Frontal cortex (tissue), 4 donors: ENCODE measurements at places on chromosomes 2 and 18.

- DNase-seq, result no peak
Measured at GRCh38 chr18:11570769-11571412, 38.5 kb upstream of the SLC35G4 start.

GRCh38 chr2:83650898-83651297, 808.2 kb downstream of the SUCLG1 start:
- DNase-seq, result no peak

DNA sequence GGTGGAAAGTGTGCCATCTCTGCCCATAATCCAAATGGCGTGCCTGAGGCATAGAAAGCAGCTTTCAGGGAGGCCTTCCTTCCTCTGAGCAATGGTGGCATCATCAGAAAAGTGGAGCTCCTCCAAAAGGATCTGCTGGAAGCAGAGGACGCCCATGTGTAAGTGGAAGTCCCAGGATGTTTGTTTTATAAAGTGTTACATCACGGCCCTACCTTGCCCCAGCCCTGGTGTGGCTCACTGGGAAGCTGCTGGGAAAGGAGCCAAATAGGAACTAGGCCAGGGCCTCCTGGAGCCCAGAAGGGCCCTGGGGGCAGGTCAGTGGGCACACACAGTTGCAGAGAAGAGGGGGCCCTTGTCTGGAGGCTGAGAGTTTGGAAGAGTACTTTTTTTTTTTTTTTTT, 4.2 kb upstream of the ODC1 start:
- no peak for DNase-seq

GRCh38 chr2:217740178-217740577, 262.6 kb downstream of the TNS1 start:
- no peak for DNase-seq

DNA sequence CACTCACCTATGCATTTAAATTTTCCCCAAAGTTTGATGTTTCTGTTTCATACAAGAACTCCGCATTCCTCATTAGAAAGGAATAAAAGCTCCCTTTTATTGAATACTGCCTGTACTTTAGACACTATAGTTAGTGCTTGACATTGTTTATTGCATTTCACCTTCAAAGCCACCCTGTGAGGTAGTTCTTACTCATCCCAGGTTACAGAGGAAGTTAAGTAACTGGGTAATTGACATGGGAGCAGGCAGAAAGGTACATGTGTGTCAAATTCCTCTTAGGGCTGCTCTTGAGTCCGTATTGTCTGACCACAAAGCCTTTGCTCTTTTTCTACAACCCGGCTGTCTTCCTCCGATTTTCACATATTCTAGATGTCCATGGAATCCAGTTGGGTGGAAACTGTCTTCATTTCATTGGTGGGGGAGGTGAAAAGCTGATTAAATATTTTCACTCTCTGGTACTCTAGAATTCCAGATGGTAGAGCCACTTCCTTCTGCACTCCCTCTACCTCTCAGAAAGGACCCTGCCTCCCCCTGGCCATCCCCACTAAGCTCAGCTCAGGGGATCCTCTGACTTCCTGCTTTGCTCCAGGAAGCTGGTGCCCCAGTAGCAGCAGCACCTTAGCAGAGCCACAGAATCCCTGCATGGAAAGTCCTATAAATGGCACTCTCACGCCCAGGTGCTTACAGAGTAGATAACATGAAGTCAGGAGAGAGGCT, 319.2 kb downstream of the LRATD1 start:
- no peak for DNase-seq

GRCh38 chr2:27492557-27492956, 2.4 kb downstream of the FNDC4 start:
- no peak for DNase-seq

DNA sequence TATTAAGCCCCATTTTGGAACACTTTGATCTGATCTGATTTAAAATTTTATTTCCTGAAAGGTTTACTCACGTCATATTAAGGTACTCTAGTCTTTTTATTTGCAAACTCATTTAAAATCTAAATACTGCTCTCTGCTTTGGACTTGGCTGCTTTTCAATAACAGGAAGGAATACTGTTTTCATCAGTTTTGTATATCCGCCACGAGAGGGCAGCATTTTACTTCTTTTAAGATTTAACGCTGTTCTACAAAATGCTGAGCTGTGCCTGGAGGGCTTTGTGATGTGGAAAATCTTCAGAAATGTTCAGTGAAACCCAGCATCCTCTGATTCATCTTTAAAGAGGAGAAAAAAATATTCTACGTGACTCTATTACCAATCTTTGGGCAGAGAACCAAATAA, 37.5 kb upstream of the SLC38A11 start:
- DNase-seq, result peak; percentile 12

DNA sequence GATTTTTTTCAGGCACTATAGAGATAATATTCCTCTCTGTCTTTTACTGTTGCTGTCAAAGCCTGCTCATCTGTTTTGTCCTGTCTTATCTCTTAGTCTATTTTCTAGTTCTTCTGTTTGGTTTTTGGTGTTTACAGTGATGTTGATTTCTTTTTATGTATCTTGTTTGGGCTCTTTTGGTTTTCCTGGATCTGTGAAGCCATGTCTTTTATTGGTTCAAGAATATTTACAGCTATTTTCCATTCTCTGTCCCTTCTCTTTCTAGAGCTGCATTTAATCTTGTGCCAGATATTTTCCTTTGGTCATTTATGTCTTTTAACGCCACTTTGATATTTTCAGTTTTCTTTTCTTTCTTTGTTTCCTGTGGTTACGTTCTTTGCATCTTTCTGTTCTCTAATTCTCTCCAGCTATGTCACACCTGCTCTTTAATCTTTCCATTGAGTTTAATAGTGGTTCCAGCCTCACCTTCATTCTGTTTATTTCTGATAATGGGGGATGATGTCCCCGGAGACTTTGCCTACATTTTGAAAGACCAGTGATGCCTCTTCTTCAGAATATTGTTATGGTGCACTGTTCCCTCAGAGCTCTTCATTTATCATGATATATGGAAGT, 32.0 kb downstream of the SMCHD1 start:
- DNase-seq, result no peak

GRCh38 chr18:9117980-9118841, 15.7 kb downstream of the NDUFV2 start:
- no peak for DNase-seq

- no peak for DNase-seq
Measured at GRCh38 chr2:179917272-179917671, 55.9 kb upstream of the ZNF385B start.

DNA sequence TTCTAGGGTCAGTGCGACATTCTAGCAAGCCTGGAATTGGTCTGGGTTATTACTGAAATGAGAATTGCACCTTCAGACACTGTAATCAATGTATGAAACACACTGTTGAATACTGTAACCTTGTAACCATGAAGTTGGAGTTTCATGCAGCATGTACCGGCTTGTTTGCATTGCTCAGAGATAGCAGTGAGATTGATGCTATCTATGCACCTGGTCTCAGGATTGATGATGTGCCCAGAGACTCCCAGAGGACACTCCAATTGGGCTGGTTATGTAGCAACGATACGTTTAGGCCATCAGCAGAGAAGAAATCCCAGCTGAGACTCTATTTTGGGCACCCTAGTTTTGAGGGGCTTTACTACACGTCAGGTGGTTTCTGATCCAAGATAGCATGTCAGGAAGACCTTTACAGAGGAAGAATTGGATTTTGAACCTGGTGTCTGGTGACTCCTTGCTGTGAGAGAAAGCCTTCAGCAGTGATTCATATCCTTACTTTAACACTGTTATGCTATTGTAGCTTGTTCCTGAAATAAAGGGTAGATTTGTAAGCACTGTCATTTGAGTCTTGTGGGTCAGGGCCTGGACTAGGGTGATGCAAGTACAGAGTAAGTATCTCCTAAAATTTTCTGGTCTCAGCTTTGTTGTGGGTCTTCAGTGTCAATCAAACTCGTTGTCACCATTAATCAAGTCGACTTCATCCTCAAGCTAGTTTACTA, 305.1 kb upstream of the GULP1 start:
- DNase-seq, result no peak

DNA sequence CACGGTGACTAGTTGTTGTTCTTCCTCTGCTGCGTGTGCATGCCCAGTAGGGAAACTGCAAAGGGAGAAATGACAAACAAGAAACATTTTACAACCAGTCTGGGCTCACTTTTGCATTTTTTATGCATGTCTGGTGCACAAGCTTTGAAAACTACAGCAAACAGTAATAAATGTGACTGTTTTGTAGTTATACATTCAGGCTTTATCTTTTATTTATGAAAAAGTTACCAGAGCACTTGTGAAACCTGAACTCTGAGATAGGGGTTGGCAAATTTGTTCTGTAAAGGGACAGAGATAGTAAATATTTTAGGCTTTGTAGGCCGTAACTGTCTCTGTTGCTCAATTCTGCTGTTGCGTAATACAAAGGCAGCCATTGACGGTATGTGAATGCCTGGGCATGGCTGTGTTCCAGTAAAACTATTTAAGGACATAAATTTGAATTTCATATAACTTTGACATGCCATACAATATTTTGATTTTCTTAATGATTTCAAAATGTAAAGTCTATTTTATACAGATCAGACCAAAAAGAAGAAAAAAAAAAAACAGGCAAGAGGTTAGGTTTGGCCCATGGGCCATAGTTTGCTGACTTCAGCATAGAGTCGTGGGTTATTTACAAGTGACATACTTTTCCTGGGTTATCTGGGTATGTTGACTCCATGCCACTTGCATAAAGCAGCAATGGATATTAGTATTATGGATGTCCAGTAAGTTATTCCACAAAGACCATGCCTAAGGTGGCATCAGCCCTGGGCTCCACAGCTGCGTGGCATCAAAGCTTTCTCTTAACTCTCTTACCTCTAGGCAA, 53.6 kb upstream of the EML6 start:
- DNase-seq, result no peak

DNA sequence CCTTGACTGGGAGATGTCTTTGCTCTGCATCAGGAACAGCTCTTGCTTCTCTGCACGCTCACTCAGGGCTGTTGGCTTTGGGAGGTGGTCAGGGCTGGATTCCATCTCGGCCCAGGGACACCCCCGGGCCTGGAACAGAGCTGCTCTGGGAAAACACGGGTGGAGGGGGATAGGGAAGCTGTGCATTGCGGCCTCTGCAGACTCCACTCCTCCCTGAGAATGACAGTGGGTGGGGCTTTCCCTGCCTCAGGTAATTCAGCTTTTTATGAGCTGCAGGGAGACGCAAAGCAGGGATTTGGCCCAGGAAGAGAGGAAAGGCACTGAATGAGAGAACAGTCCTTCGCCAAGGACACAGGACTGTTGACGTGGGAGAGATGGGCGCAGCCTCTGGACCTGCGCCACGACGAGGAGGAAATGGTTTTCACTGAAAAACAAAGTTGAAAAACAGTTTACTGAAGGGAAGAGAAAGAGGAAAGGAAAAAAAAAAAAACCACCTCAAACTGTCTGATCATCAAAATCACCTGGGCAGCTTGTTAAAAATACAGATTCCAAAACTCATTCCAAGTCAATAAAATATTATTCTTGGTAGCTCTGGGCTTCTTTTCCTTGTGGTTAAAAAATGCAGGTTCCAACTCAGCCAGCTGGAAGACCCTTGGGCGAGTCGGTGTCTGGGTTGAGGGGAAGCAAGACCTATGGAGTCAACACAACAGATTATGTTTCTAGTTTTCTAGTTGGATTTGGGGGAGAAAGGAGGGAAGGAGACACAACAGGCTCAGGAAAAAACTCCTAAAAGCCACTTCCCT, 194.0 kb downstream of the ZFP36L2 start:
- no peak for DNase-seq

DNA sequence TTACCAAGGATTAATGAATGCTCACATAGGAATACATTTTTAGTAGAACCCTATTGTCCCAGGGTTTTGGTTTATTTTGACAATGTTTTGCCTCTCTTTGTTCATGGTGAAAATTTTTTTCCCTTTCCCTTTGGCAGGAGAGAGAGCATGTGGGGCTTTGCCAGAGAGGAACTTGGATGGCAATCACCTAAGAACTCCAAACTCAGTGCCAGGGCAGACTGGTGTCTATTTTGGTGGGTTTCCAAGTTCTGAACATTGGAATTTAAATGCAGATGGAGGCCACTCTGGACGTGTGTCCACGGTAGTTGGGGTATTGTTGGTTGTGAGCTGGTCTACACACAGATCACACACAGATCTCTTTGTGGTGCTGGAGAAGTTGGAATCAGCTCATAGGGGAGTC, 2091.1 kb upstream of the PIK3C3 start:
- DNase-seq, result no peak

GRCh38 chr2:180609626-180610340, 370.6 kb upstream of the UBE2E3 start:
- no peak for DNase-seq

DNA sequence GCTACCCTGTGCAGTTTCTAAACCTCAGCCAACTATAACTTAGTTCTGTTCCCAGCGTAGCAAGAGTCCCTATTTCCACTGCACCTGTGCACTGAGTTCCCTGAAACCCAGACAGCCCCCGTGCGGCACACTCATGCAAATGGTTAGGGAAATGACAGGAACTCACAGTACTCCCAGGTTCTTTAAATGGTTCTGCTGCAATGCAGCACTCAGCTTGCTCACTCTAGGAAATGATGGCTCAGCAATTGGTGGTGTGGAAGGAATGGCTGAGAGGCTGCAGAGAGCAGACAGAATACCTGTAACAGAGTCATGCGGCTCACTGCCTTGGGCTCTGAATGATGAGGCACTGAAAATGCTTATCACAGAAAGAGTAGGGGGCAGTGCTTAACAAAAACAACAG, 143.0 kb downstream of the RAD51AP2 start:
- no peak for DNase-seq

DNA sequence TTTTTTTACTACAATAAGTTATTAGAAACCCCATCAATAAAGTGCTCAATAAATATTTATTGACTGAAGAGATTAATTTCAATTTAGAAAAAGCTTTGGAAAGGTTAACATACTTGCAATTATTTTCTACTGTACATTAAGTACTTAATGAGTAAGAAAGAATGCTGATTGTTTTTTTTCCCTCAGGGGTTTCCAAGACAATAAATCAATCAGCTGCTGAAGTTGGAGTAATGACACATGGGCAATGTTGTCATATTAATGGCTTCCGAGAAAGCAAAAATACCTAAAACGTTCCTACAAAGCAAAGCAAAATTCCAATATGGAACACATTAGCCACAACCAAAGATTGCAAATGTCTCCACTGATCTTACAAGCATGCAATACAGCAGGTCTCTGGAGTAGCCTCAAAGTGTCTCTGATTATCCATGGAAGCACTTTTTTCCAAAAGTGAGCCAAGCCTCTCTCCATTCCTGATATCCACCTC, 66.7 kb downstream of the ZC3H6 start:
- no peak for DNase-seq

GRCh38 chr18:72458271-72458670, 85.9 kb downstream of the CBLN2 start:
- DNase-seq, result no peak

DNA sequence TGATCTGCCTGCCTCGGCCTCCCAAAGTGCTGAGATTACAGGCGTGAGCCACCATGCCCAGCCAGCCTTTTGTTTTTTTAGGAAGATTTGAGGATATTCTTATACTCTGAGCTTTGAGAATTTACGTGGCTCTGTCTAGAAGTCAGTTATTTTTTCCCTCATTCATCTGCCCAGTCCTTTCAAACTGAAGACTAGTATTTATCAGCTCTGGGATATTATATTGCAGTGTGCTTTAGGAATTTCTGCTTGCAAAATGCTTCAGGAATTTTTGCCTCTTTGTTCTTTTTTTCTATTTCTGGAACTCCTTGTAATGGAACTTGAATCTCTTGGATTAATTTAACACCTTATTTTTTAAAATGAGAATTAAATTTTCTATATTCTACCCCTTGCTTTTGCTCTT, 22.6 kb downstream of the ACSL3 start:
- no peak for DNase-seq
